Tibial nerve (tissue), 4 donors: ENCODE measurements at places on chromosomes 4 and X. TPM values are rescaled to one million over a fixed set of nuclear protein-coding genes. Genes with fewer than 3 reads are reported as not detected.

Gene NHS
- total RNA-seq = 39.0 TPM

Gene DMRTC1
- not detected for total RNA-seq

Gene AREG
- 4.8 TPM for total RNA-seq

Gene TRIM60
- total RNA-seq = not detected

Gene BEND2
- total RNA-seq = not detected

DNA sequence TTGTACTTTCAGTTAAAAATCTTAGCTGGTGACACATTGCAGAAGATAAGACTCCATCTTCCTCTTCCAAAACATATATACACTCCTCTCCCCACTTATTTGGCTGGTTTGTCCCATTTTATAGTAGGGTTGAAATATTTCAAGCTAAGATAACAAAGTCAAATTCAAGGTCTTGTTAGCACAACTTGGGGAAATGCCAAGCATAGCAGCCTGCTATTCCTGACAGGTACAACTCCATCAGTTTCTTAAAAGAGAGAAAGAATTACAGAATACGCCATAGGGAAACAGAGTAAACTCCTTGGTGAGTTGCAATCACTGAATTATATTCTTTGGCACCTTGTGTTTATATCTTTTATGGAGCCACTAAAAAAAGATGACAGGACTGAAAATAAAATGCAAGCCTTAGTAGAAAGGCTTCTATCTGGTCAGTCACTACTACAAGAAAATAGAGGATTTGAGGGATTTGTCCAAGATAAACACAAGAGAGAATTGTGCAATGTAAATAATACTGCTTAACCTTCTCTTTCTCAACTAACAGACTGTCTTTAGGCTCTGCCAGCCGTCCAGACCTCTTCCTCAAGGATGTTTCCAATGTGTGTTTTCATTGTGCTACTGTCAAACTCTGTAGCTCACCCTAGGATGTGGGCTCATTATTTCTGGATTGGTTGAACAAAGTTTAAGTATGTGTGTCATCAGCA lies 170.3 kb downstream of the VEGFC start:
- no peak for DNase-seq

GRCh38 chrX:65034292-65034667 lies 58.0 kb upstream of the ZC4H2 start:
- DNase-seq = no peak

GRCh38 chr4:62408454-62408853 lies 1208.3 kb downstream of the ADGRL3 start:
- no peak for DNase-seq

DNA sequence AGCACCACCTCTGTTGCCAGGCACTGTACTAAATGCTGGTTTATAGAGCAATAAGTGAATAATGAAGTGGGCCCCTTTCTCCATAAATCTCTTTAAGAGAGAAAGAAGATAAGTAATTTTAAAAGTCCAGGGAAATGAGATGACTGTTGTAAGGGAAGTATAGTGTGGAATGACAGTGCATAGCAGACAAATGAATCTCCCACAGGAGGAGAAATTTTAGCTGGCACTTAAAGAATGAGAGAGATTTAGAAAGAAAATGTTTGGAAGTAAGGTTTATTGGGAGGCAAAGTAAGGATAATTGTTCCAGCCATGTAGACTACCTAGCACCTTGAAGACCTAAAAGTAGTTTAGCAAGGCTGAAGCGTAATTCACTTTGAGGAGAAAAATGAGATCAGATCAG lies 1081.1 kb upstream of the PABPC4L start:
- no peak for DNase-seq

DNA sequence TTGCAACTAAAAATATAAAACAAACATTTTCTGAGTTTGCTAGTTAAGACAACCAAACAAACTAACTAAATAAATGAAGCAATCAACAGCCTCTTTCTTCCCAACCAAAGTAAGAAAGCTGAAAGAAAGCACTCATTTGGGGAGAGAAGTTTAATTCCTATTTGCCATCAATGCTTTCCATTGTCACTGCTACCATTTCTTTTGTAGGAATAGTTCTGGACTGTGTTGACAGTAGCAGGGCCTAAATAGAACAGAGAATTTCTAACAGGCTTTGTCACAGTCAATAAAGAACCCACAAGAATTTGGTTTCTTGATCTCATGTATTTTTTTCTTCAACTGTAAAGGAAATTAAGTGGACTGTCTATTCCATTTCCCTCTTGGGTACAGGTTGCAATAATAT lies 1886.4 kb upstream of the TENM3 start:
- no peak for DNase-seq

GRCh38 chr4:53614591-53614990 lies 23.3 kb upstream of the LNX1 start:
- no peak for DNase-seq

DNA sequence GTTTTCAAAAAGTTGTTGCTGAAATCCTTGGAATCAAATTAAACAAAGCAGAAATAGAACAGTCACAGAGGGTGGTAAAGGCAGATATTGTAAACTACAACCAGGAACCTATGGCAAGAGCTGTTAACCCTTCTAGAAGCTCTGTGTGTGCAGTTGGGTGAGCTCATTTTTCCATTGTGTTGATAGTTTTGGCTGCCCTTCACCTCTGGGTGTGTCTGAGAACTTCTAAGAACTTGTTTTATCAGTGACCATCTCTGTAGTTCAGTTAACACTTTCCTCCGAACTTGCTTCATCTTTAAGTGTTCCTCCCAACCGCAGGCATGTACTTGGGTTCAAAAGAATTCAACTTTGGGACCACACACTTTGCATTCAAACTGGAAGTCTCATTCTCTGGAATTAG lies 32.7 kb downstream of the RBMX start:
- DNase-seq = no peak

- no peak for DNase-seq
Observed at GRCh38 chr4:17915439-17915838, 104.7 kb downstream of the NCAPG start.

- DNase-seq = no peak
Observed at GRCh38 chr4:140312100-140312499, 61.3 kb upstream of the SCOC start.
